Right atrium auricular region (tissue), 2 donors: ENCODE measurements at places on chromosomes 7 and 10. TPM values are rescaled to one million over a fixed set of nuclear protein-coding genes. Genes with fewer than 3 reads are reported as not detected.

Gene PON1
- total RNA-seq = not detected

Gene CCL24
- not detected for total RNA-seq

Gene FXYD4
- total RNA-seq = not detected

Gene SH2B2
- 1.3 TPM for total RNA-seq

Gene MLLT10
- total RNA-seq = 27.2 TPM

Gene CDC14C
- total RNA-seq = not detected

Gene TBX20
- total RNA-seq = 132 TPM

Gene CFAP46
- 1.5 TPM for total RNA-seq

Gene CDHR3
- total RNA-seq = 0.79 TPM

Gene BLNK
- total RNA-seq = 0.41 TPM

Gene PGAM2
- total RNA-seq = 680 TPM

Gene NUTM2A
- 2.3 TPM for total RNA-seq

Gene FAM24A
- total RNA-seq = not detected

Gene GNAT3
- total RNA-seq = not detected

Gene AKAP9
- 41.8 TPM for total RNA-seq

Gene RBM20
- total RNA-seq = 51.7 TPM

Gene FAM241B
- 3.5 TPM for total RNA-seq

Gene NOC3L
- 7.9 TPM for total RNA-seq

Gene UCMA
- not detected for total RNA-seq

Gene CUBN
- 0.15 TPM for total RNA-seq

Gene TPST1
- total RNA-seq = 9.3 TPM

Gene SCART1
- 0.24 TPM for total RNA-seq

Gene TMEM176A
- total RNA-seq = 102 TPM

Gene NEURL1
- total RNA-seq = not detected

Gene MYOF
- 13.4 TPM for total RNA-seq

Gene FANK1
- total RNA-seq = 0.67 TPM

Gene GSTK1
- 270 TPM for total RNA-seq

Gene LARP4B
- total RNA-seq = 26.1 TPM

Gene LRRN3
- 6.6 TPM for total RNA-seq

Gene SPDYE2B
- total RNA-seq = not detected

Gene SND1
- 77.6 TPM for total RNA-seq

Gene CALHM2
- 57.7 TPM for total RNA-seq

Gene COBL
- total RNA-seq = 26.3 TPM

Gene GATA3
- 0.52 TPM for total RNA-seq

Gene ZNF804B
- total RNA-seq = 0.20 TPM

Gene PKD2L1
- total RNA-seq = not detected

Gene HACD1
- 101 TPM for total RNA-seq

Gene PBLD
- 2.7 TPM for total RNA-seq

Gene MYL7
- total RNA-seq = 49,235 TPM

Gene VSTM4
- 22.7 TPM for total RNA-seq

Gene RGR
- total RNA-seq = not detected
